ENCODE measurements at places on chromosomes 12 and 14.

DNA sequence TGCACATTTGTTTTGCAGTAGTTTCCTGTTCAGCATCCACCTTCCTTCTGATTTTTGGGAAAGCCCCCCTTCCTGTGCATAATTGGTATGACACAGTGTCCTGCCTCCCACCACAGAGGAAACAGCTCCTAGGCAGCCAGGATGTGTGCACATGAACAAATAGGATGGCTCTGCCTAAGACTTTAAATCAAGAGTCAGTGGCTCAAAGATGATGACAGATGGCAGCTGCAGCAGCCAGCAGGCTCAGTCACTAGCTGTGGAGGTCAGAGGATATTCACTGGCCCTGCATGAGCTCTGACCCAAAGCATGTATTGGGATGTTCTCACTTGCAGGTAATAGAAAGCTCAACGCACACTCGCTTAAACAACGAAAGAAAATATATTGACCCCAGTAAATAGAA lies 90.3 kb downstream of the KCNK10 start:
- DNase-seq, result no peak

- DNase-seq, result peak; percentile 39
Observed at GRCh38 chr14:105050551-105050897, 14.7 kb downstream of the GPR132 start.

DNA sequence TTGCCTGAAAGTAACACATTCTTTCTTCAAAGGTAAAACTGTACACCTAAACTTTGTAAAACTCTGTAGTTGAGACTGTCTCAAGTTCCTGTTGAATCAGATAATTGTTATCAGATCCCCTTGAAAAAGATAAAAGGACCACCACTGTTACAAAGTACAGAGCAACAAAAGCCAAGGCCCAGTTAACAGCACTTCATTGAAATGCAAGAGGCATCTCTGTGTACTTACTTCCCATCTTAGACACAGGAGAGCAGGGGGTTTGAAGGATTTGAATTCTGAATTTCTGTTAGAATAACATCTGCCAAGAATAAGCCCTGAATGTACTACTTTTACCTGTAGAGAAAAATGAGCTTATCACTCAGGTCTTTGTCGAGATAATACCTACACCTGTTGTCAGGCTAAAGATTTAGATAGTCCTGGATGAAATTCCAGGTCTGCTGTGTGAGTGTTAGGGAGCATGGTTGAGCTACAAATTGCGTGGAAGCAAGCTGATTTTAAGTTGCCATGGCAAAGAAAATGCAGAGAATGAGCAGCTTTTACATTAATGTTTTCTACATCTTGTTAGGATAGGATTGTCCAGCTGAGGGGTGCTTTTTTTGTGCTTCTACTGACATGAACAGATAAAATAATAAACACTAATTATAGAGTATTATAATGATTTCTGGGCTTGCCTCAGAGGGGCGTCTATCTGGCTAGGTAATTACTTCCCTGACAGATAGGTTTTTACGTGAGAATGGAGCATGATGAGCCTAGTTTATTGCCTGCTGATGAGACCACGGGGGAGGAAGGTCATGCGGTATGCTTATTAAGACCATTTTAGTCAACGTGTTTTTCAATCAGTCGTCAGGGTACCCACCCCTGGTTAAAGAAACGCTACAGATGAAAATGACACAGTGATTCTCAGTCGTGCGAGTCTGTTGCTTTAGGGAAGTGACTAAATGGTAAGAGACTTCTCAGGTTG lies 309.2 kb downstream of the PAWR start:
- no peak for DNase-seq

GRCh38 chr12:106801830-106802533 lies 27.5 kb downstream of the RIC8B start:
- no peak for DNase-seq

DNA sequence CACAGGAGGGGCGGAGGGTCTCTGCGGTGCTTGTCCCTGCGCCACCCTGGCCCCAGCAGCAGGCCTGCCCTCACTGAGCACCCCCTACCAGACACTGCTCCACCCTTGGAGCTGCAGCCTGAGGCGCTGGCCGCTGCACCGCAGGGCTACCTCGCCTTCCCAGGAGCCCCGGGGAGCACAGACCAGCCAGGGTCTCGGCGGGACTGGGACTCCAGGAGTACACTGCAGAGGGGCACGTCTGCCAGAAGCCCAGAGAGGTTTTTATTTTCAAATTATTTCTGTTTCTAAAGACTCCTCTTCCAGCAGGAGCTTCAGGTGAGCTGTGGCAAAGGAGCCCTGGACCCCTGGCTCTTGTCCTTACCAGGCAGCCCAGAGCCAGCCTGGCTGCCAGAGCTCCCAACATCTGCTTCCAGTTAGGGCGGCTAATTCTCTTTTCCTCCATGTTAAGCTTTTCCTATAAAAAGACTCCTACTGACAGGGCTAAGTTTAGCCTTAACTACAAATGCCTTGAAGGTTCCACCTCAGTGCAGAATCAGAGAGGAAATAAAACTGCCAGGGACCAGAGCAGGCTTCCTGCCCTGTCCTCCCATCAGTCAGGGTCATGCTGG lies 26.4 kb downstream of the DEGS2 start:
- no peak for DNase-seq

GRCh38 chr14:102295270-102295669 lies 9.7 kb downstream of the MOK start:
- no peak for DNase-seq

- DNase-seq, result peak; percentile 49
Observed at GRCh38 chr12:76029982-76030340, 1.6 kb downstream of the PHLDA1 start.

GRCh38 chr12:30531731-30532678 lies 163.7 kb downstream of the IPO8 start:
- no peak for DNase-seq

- peak; percentile 53 for DNase-seq
Observed at GRCh38 chr12:131862994-131863710, 31.3 kb upstream of the ULK1 start.

GRCh38 chr12:6827437-6827911 lies 733 bp upstream of the P3H3 start:
- peak; percentile 58 for DNase-seq

DNA sequence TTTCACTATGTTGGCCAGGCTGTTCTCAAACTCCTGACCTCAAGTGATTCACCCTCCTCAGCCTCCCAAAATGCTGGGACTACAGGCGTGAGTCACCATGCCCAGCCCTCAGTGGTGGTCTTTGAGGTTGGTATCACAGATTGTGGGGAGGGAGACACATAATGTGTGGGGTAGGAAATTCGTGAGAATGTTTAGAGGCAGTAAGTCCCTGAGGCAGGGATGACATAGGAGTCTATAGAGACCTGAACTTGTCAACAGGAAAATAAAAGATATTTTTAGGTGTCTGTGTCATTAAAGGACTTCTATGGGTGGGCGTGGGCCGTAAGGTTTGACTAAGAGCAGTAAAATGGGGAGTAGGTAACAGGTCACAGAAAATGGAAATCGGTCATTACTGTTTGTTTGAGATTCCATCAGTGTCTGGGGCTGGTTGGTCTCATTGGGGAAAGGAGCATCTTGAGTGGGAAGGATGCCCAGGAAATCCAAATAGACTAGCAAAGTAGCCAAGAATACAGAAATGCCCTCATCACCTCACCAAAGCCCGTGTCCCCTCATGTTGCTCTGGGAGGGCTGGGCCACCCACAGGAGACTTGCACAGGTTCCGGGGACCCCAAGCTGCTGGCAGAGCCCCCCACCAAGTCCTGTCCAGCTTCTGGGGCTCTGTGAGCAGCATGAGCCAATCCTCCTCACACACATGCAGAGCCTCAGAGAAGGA lies 63.6 kb upstream of the BCL2L14 start:
- DNase-seq, result no peak

DNA sequence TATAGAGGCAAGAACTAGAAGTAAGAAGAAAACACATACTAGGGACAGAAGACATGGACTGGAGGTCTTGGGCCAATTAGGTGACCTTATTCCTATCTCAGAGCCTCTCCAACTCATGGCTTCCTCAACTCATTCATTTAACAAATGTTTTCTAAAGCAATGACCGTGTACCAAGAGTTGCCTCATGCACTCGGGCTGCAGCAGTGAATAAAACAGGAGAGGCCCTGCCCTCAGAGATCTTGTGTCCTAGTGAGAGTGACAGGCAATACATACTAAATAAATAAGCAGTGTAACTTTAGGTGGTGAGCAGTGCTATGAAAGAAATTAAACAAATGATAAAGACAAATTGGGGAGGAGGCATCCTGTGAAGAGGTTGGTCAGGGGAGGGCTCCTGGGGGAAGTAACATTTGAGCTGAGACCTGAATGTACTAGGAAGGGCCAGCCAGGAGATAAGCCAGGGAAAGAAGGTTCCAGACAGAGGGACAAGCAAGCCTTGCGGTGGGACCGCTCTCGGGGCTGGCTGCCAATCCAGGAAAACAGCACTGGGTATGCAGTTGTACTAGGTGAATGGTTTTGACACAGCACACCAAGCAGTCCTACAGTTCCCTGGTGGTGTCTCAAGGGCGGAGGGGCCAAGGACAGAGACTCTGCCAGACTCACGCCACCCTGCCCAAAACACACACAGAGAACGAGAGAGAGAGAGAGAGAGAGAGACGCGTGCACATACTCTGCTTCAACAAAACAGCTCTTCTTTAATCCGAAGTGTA lies 1.3 kb downstream of the NINJ2 start:
- DNase-seq, result no peak

- no peak for DNase-seq
Observed at GRCh38 chr12:130366159-130366558, 28.5 kb downstream of the PIWIL1 start.

DNA sequence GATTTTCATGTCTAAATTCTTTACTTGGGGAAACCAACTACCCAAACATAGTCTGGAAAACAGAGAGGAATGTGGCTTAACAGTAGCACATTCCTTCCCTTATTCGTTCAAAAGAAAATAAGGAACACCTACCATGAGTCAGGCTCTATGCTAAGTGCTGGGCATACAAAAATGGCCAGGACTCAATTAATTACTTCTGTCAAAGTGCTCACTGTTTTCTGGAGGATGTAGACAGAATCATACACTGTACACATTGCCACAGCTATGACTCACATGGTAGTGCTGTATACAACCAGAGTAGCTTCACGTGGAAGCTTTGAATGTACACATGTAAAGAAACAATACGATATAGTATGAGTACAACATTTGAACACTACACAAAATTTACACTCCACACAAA lies 50.1 kb downstream of the SLC25A21 start:
- DNase-seq, result no peak

GRCh38 chr12:57890191-57891115 lies 43.9 kb upstream of the CTDSP2 start:
- no peak for DNase-seq

DNA sequence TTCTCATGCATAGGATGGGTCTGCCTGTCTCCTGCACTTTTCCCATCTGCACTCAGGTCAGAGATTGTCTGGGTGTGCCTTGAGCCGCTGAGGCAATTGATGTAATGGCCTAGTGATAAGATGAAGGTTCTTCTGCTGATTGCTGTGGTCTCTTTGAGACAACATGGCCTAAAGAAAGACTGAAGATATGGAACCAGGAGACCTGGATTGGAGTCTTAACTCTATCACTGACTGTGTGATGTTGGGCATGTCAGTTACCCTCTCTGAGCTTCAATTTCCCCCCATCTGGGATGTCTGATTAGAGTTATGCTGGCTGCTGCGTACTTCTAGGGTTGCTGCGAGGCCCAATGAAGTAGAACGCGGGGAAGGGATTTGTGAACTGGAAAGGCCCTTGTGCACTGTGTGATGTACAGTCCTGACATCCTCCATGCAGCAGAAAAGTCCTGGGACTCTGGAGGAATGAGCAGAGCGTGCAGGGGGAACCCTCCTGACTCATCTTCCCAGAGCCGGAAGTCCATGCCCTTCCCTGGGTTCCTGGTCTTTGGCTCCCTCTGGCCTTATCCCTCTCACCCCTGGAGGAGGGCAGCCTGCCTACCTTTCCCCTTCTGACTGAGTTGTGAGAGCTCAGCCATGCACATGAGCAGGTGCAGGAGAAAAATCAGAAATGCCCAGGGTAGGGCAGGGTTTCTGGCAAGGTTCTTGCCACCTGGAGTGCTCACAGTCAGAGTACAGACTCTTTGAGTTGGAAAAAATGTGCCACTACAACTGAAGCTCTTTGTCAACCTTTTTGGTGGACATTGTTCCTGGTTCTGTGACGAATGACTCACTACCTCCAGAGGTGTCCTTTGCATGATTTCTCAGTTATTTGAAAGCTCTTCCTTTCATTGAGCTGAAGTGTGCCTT lies 21.1 kb downstream of the PLEKHD1 start:
- DNase-seq, result no peak

DNA sequence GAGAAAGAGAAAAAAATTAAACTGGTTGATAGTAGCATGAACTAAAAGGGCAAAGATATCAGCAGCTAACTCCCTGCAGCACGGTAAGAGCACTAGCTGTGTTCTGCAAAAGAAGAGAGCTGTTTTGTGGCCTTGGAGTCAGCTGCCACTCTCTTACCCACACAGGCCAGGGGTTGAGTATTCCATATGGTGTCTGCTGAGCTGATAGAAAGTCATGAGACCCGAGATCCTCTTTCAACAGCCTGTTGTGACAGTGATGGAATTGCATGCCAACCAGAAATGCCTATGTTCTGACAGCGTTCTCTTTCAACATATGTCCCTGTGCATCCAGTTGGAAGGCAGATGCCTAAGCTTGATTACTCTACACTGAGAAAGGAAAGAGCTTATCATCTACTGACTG lies 39.9 kb downstream of the TMTC1 start:
- peak; percentile 89 for DNase-seq

DNA sequence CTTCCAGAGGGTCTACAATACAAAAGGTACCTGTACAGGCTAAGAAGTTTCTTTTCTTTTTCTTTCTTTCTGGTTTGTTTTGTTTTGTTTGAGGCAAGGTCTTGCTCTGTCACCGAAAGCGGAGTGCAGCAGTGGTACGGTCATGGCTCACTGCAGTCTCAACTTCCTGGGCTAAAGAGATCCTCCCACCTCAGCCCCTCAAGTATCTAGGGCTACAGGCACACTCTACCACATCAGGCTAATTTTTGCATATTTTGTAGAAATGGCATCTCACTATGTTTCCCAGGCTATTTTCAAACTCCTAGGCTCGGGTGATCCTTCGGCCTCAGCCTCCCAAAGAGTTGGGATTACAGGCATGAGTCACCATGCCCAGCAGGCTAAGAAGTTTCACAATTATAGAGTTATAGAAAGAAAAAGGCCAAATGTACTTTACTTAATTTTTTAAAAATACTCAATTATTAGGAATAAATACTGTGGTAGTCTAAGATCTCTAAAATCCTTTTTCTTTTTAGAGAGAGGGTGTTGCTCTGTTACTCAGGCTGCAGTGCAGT lies 3.0 kb upstream of the PIGH start:
- no peak for DNase-seq

- DNase-seq, result no peak
Observed at GRCh38 chr12:121794534-121795033, 1.1 kb upstream of the RHOF start.

- peak; percentile 13 for DNase-seq
Observed at GRCh38 chr12:79934281-79935020, 446 bp downstream of the PPP1R12A start.

- no peak for DNase-seq
Observed at GRCh38 chr14:59336098-59336497, 129.1 kb downstream of the GPR135 start.

DNA sequence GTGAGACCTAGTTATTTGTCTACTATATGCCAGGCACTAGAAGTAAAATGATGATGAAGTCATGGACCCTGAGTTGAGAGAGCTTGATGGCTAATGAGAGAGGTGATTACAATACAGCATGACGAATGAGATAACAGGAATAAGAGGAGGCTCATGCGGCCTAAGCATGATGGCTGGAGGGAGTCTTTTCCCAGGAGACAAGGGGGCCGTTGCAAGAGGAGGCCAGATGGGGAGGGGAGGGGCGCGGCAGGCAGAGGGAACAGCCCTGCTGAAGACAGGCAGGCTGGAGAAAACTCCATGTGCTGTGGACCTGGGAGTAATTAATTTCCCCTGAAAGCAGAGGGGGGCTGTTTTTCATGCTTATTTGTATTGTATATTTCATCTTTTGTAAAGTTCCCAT lies 144.7 kb upstream of the RFLNA start:
- DNase-seq, result no peak

Data from inflammatory macrophage treated with lipopolysaccharide for 4 hours (primary cell).